ENCODE measurements at places on chromosomes 4 and X.

DNA sequence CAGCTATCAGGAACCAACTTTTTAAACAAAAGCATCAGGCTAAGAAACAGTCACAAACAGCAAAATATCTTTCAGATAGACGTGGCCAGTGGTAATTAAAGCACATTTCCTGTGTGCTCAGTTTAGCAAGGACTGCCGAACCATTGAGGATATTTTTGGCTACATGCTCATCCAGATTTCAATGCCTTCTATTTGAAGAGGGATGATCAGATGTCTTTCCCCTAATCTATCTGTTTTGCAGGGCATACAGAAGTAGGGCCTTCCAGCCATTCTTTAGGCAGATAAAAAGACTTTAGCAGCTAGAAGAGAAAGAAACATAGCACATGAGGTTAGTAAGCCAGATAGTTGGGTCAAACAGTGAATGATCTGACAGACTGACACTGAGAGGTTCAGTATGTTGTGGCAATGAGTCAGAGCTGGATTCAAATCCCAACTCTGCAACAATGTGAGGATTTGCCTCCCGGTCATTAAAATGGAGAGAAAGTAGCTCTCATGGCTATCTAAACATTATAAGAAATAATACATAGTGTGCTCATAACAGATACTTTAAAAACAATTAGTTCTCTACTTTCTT, 100.0 kb upstream of the PRKG2 start:
- DNase-seq: no peak

DNA sequence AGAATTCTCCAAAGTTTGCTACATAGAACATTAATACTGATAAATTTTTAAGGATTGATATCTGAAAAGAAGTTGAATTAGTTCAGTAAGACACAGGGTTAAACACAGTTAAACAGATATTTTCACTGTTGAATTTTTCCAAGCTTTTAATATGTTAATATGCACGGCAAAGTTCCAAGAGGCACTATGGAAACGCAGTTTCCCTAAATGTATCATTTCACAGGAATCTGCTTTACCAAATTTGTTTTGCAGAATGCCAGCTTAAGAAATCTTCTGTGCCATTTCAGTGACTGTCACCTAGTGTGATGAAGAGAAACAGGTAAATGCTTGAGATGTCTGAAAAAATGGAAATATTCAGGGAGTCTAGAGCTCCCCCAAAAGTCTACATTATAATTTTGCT, 395.9 kb upstream of the GRIA3 start:
- no peak for DNase-seq

GRCh38 chr4:61877266-61877665, 677.1 kb downstream of the ADGRL3 start:
- DNase-seq: no peak

DNA sequence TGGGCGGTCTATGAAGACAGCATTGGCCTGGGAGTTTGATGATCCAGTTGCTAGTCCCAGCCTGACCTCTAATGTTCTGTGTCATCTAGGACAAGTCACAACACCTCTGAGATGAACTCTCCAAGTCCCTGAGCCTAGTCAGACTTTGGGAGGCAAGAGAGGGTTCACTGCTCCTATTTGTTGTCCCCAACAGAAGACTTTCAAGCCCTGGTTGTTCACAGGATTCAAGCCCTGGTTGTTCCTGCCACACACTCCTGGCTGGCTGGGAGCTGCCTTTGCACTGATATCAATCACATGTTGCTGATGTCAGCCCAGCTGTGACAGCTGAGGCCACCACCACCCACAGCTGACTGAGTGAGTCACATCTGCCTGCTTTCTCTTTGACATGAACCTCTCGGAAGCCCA, 253.2 kb upstream of the RASGEF1B start:
- peak; percentile 11 for DNase-seq

- no peak for DNase-seq
Measured at GRCh38 chr4:84151574-84151973, 347.5 kb downstream of the NKX6-1 start.

DNA sequence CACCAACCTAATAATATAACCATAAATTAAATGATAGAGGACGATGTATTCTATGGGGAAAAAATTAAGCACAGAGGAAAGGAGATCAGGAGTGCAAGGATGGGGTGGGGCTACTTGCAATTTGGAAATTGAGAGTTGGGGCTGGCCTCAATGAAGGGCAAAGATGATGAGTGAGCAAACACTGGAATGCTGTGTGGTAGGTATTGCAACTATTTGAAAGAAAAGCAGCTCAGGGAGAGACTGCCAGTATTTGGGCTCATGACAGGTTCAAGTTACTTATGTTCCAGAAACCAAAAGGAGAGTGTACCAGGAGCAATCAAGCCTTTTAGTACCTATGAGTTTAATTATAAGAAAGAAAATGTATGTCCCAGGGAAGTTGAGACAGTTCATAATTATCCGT, 47.4 kb downstream of the ASIC5 start:
- DNase-seq: no peak

GRCh38 chr4:109821185-109821584, 5.6 kb downstream of the GAR1 start:
- no peak for DNase-seq

DNA sequence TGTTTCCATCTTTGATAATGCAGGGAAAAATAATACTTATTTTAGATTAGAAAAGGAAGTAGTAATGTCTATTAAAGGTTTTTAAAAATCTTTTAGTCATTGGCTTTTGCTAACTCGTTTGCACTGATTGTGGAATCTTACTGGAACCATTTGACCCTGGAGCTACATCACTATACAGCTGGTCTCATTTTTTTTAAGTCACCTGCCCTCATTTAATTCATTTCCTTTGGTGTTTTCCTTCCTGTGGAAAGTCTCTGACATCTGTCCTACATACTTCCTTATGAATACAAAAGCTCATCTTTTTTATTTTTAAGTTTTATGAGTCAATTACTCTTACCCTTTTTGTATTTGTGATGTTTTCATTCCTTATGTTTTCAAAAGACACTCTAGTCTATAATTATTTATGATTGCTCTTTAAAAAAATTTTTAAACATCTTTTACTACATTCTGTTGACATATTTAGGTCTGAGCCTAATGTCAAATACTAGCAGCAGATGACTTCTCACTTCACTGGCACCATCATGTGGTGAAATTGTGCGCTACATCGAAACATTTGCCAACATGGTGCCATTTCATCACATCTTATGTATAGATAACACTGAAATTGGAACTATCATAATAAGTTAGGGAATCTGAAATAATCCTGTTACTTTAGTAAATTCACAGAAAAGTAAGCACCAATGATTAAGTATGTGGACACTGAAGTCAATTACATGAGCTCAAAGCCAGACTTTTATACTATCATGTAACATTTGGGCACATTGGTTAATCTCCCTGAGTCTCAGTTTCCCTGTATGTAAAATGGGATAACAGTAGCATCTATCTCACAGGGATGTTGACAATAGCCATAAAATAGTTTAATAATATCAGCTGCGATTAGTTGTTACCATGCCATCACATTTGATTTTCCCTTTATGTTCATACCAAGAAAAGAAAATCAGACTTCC, 9.4 kb upstream of the MMAA start:
- no peak for DNase-seq

DNA sequence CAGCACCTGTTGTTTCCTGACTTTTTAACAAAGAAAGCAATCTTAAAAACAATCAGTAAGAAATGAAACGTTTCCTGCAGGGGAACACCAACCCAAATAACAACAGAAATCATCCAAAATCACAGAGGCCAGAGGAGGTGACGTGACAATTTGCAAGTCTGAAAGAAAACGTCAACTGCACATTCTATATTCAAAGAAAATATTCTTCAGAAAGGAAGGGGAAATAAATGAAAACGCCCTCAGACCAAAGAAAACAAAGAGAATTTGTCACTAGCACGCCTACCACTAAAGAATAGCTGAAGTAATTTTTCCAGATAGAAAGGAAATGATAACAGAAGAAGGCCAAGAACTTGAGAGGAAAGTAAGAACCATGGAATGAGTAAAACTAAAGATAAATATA, 74.4 kb downstream of the CASP3 start:
- DNase-seq: no peak

- no peak for DNase-seq
Measured at GRCh38 chrX:87846956-87847355, 329.4 kb downstream of the KLHL4 start.

DNA sequence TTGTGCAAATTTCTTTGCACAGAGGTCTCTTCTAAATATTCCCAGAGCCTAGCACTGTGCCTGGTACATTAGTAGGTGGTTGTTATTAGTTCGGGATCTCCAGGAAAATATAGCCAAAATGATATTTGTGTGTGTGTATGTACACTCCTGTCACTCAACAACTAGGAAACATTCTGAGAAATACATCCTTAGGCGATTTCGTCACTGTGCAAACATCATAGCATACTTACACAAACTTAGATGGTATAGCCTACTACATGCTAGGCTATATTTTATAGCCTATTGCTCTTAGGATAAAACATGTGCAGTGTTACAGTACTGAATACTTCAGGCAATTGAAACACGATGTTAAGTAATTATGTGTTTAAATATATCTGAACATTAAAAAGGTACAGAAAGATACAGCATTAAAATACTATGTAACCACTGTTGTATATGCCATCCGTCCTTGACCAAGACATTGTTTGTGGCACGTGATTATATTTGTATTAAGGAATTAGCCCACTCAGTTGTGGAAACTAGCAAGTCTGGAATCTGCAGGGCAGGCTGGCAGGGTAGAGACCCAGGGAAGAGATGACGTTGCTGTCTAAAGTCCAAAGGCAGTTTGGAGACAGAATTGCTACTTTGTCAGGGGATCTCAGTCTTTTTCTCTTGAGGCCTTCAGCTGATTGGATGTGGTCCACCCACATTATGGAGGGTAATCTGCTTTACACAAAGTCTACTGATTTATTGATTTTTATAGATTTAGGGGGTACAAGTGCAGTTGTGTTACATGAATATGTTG, 106.9 kb downstream of the COL4A6 start:
- no peak for DNase-seq

GRCh38 chr4:3371033-3372001, 70.5 kb upstream of the HGFAC start:
- no peak for DNase-seq

DNA sequence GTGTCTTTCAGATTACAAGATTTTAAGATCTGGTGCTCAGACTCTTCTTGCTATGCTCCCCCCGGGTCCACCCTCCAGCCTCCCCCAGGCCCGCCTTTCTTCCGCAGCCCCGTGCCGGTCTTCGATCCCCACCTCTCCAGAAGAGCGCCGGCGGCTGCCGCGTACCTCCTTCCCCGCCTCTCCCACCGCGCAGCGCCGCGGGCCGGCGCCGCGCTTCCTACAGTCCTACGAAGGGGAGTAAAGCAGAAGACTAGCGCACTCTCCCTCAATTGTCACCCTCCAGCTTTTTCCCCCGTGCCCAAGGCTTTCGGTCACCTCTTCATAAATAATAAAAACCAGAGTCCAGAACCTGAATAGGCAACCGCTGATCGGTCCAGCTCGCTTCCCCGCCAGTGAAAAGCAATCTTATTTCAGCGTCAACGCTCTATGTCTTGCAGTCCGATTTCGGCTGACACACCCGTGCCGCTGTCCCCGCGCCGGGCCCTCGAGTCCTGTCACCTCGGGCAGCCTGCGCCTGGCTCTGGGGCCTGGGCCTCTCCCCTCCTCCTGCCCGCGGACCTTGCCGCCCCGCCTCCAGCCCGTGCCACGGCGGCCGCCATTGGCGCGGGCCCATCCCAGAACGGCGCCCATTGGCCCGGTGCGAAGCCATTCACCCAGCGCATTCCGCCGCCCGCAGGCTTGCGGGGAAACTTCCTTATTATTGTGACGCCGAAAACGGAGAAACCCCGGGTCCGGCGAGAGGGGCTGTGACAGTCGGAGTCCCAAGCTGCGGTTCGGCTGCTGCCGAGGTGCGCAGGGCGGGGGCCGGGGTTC, at the start of gene HERC3:
HERC3 (plus strand) TSS at position 694 of the 813 bp plus-strand sequence. CDS start 13,344 bp downstream, outside the sequence.
- DNase-seq: peak; percentile 70

DNA sequence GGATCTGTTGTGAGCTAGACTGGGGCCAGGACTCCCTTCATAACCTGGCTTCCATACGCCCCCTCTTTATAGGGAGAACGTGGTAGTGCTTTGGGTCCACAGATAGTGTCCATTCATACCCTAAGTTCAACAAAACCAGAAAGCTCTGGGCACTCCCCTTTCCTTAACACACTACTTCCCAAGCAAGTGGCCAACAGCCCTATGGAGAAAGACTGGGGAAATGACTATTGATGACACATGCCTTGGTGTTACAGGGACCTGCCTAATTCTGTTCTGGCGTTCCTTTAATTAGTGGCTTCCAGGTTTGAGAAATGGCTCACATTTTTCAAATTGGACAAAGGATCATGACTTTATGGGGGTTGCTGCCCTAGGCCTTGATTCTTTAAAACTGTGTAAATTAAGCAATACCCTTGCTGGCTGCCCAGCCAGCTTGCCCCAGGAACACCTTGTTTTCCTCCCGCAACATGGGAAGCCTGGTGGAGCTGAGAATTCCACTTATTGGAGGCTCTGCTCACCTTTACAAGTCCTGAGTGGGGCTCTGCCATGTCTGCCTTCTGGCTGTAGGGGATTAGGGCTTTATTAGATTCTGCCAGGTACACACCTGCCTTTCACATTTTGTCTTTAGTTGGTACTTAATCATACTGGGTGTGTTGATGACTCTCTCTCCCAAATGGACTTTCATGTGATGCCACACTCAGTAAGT, 61.1 kb downstream of the RGS12 start:
- DNase-seq: no peak

DNA sequence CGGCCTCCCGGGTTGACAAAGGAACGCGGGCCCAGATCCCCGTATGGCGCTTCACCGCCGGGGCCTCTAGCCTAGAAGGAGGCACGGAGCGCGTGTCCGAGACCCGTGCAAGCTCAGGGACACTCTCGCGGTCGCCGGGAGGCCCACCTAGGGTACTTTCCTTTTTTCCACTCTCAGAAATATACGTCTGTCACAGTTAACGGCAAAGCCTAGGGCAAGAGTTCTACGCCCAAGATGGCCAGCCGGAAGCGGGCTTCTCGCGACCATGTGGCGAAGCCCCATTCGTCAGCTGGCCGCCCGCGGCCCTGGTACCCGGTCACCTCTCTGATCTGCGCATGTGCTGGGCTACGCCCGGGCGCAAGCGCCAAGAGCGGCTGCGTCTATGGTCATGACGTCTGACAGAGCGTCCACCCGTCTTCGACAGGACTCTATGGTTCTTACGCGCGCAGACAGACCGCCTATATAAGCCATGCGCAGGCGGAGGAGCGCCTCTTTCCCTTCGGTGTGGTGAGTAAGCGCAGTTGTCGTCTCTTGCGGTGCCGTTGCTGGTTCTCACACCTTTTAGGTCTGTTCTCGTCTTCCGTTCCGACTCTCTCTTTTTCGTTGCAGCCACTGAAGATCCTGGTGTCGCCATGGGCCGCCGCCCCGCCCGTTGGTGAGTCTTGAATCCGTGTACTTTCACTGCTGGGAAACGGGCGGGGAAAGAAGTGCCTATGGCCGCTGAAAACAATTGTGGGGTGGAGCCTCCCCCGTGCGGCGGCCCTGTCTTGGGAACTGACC, at the start of gene RPL10:
RPL10 (plus strand) TSS at position 490 of the 780 bp plus-strand sequence; CDS start at position 633, 143 bp downstream.
- peak; percentile 74 for DNase-seq

- no peak for DNase-seq
Measured at GRCh38 chrX:133285341-133285740, 67.2 kb upstream of the TFDP3 start.

DNA sequence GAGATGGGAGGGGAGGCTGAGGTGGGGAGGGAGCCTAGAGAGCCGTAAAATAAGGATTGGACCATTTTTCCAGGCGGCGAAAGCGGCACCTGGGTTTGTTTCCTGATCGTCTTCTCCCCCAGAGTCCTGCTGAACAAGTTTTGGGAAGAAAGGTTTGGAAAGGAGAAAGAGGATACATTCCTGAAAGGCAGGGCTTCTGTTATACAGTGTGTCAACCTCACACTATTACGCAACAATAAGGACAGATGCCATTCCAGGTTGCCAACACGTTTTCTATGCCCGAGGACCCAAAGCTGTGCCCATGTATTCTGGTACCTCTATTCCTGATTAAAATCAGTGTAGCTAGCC, 658 bp downstream of the SCOC start:
- DNase-seq: no peak
